ENCODE measurements at places on chromosomes 12 and 14.

DNA sequence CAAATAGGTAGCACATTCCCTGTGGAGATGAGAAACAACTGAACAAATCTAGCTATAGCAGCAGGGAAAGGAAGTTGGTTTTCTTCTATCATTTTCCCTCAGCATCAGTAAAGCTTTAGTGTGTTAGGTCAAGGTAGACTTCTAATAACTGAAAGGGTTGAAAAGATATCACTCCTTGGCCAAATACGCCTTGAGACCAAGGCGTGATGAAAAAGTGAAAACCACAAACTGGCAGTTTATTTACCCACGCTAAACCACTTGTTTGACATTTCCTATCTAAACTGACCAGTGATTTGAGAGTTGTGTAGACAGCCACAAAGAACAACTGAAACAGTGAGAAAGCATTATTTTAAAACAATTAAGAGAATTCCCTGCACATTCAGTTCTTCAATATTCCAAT lies 99.6 kb upstream of the SOX5 start:
- no peak for DNase-seq

DNA sequence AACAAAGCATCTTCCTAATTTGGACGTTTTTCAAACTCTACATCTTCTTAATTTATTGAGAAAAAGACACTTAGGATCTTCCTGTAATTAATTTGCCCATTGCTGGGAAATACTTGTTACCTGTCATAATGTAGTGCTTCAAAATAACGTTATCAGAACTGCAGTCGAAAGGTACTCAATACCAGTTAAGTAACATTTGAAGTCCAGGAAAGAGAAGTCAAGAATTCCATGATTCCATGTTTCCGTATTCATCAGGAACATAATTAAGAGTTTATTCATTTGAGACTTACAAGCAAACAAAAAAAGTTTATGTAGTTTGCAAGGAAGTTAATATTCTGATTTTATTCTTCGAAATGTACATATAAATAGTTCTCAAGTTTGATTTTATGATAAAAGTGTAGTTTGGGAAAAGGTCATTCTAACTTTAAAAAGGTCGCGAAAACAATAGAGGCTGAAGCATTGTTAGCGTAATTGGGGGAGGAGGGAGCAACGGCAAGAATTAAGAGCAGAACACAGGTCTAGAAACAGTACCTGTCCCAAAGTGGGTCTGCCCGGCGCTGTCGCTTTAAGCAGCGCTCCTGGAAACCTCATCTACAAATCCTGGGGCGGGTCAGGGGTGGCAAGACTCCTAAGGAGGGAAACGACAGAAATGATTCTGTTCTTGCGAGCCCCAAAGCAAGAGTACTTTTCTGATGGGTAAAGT lies 1.2 kb upstream of the KCNMB4 start:
- DNase-seq = no peak

GRCh38 chr14:59146484-59146883 lies 42.0 kb upstream of the DAAM1 start:
- DNase-seq = no peak

DNA sequence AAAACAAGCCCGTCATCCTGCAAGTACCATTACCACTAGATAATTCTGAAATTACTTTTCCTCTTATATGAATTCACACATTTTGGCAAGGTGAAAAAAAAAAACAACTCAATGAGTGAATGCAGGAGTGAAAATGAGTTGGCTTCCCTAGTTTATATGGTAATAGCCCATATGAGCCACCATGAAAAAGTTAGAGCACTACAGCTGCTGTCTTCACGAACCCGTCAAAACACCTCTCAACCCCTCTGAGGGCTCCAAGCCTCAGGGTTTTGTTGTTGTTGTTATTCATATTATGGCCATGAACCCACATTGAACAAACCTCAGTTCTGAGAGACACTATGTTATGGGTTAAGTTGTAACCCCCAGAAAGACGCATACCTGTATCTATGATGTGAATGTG lies 289.9 kb upstream of the CAND1 start:
- no peak for DNase-seq

- DNase-seq = no peak
These were observed 13.2 kb downstream of the NFKBIA start for GRCh38 chr14:35391388-35391710.

- DNase-seq = no peak
These were observed 786.8 kb downstream of the DIO2 start for GRCh38 chr14:79424462-79424861.

- no peak for DNase-seq
These were observed 99.4 kb downstream of the EPS8 start for GRCh38 chr12:15689751-15690191.

DNA sequence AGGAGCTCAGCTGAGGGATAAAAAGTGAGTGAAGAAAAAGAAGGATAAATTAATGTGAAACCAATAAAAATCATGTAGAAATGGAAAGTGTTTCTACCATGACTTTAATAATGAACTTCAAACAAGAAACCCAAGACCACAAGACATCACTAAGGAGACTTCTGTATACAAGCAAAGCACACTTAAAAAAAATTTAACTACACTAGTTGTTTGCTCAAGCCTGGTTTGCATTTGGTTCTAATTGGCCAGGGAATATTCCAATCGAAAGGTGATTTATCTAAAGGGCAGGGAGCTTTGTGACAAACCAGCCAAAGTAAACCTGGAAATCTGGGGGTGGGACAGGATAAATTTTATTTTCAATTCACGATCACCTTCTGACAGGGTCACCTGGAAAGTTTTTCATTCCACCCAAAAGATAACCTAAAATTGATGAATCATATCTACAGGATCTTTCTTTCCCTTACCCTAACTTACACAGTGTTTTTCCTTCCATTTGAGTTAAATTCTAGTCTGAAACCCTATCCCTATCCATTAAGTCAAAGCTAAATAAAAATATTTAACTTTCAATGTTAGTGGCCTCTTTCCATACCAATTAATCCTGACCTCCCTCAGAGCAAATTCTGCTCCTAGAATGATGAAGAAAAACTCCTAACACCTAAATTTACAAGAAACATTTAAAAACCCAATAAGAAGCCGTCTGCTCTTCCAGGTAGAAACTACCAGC lies 2.6 kb downstream of the EGLN3 start:
- no peak for DNase-seq

DNA sequence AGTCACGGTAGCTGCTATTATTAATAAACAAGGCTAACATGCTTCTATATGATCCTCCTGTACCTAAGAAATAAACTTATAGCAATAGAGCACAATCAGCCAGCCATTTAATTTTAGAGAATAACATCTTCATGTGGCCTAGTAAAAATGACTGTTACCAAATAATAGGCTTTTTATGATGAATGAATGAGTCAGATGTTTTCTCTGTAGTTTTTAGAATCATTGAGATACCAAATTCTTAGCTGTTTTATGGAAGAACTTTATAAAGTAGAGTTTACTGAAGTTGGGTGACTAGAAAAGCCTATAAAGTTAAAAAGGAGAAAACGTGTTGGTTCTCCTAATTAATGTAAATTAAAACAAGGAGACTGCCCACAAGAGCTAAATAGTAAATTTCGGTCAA lies 40.7 kb downstream of the WNK1 start:
- DNase-seq = no peak

DNA sequence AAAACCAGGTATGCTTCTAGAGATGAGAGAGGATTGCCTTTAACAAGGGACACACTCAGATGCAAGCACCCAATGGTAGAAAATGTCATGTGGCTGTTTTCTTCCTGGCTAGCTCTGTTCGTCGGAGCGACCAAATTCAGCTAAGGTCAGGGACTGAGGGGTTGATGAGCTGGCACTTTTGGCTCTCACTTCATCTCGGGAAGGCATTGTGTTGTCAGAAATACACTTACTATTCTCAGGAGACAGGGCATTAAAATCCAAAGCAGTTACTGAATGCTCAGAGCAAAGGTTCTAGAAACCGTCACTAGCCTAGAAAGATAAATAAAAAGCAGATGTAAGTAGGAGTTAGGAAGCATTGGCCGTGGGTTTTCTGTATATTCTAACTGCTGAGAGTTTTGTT lies 275.7 kb upstream of the SSTR1 start:
- no peak for DNase-seq

DNA sequence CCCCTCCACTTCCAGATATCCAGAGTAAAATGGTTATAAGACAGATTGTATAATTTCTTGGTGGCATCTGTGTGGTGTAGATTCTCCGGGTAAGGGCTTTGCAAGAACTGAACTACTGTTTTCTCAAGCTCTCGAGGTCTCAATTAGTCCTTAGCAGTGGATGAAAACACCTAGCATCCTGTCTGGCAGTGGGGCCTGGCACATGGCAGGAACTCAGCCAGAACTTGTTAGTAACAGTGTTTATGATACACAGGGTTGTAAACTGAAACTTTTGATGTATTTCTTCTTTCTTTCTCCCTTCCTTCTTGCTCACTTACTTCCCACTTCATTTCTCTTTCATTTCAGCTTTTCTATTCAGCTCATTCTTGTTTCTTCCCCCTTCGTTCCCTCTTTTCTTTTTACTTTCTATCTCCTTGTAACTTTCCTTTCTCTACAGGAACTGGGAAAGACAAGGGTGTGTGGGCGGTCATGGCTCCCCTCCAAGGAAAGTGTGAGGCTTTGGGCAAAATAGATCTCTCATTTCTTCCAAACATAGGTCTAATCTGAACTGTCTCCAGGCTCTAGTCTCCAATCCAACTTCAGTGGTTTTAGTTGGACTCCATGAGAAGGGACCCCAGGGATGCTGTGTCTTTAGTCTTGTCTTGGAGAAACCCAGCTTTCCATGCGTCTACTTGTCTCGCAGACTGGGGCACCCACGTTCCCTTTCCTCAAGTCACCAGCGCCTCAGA lies 159.7 kb downstream of the PAH start:
- no peak for DNase-seq

DNA sequence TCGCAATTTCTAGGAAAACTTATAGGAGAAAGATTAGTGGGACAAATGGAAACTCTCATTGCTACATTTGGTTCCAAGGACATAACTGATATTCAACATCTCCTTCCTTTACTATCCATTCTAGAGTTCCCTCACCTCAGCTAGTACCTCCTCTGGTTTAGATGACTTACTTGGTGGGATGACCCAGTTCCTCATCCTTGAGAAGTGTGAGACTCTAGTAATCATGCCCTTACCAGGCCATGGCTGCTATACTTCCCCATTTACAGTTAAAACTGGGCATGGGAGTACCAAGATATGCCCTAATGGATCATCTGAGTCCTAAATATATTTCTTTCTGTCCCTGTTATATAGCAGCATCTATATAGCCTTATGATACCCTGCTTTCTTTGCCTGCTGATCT lies 58.1 kb downstream of the IFT81 start:
- DNase-seq = no peak

DNA sequence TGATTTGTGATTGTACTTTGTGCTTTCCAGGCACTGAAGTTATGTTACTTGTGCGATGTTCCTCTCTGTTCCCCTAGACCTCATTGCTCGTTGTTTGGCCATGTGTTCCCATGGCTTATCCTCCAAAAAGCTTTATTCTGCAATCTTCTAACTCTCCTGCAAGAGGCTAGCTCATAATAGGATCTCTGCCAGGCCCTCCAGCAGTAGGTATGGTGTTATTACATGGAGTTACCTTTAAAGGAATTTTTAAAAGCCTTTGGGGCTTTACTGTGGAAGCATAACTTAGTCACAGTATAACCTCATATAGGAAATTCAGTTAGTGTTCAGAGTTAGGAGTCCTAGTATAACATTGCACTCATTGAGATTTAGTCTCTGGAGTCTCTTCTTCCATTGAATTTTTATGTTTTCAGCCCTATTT lies 292.3 kb downstream of the RAD51B start:
- DNase-seq = no peak

DNA sequence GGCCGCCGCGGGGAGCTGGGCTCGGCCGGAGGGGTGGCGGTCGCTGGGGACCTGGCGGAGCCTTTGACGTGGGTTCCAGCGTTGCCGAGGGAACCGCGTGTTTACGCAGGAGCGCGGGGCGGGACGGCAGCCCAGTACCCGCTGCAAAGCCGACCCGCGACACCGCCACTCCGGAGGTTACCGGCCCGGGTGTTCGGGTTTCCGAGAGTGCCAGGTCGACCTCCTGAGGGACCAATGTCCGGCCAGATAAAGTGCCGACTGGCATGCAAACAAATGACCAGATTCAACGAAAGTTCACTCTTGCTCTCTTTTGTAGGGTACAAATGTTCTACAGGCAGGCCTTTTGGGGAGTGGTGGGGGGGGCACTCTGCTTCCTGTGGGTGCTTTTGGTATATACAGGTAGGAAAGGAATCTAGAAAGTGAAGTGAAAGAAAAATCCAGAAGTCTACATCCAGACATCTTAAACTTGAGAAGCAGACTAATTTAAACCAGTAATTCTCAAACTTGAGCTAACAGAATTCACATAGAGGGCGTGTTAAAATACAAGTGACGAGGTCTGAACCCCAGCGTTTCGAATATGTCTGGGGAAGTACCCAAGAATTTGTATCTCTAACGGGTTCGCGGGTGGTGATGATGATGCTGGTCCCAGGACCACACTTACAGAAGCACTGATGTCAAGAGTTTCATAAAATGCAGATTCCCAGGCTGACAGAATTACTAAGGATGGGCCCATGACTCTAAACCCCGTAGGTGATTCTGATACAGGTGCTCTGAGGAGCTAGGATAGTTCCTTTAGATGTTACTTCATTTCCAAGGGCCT lies at the start of gene GPR135:
TSS of gene GPR135 (minus strand) at position 65 of the 820 bp plus-strand sequence. CDS start 154 bp downstream, outside the sequence.
- DNase-seq = no peak

GRCh38 chr14:24032727-24033418 lies 18.9 kb upstream of the CARMIL3 start:
- DNase-seq = no peak

DNA sequence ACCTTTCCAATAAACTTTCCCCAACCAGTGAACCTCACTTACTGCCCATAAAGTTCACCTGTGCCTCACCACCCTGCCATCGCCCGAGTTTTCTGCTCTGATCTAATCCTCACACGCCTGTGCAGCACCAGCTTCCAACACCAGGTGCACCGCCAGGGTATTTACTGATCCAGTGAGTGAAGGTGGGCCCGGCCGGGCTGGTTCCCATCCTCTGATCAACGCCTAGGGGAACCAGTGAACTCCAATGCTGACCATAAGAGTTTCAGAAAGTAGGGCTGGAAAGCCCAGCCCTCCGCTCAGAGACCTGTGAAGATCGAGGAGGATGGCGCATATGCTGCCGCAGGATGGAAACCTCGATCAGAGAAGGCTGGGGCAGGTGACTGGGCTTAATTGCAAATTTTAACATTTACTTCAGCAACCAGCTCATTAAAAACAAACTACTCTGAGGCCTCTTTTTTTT lies 685 bp upstream of the MYL6B start:
- DNase-seq = peak; percentile 40

DNA sequence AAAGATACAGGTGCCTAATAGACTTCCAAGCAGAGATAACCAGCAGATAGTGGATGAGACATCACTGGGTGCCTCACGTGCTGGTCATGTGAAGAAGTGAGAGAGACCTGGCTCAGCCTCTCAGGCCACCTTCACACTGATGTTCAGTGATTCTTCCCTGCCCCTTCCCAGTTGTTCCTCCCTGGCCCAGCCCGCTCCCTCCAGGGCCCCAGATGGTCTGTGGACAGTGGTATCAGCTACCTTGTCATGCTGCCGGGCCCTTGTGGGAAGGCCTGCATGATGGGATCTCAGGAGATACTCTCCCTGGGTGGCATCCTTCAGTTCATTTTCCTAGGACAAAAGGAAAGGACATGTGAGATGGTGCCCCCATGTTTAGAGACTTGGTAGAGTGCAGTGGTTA lies 179.9 kb downstream of the PIWIL1 start:
- DNase-seq = no peak
